ENCODE measurements at places on chromosomes 3 and 15.

DNA sequence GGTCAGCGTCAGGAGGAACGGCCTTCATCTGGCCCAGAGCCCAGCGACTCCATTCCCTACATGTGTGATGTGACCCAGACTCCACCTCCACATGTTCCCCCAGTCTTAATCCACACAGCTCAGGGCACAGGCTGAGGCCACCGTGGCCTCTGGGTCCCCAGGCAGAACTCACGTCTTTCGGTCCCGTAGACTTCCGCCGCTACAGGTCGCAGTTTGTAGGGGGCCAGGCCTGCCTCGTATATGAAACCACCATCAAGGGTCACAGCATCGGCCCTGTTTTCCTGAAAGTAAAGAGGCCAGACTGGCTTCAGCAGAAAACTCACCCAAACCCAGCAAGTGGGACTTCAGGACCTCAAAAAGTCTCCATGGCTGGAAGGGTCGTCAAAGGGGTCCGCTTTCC lies 8.6 kb downstream of the LTF start:
- no peak for DNase-seq

GRCh38 chr3:112514527-112515128 lies 15.4 kb upstream of the BTLA start:
- no peak for DNase-seq

GRCh38 chr3:166685246-166685645 lies 694.9 kb downstream of the ZBBX start:
- no peak for DNase-seq

DNA sequence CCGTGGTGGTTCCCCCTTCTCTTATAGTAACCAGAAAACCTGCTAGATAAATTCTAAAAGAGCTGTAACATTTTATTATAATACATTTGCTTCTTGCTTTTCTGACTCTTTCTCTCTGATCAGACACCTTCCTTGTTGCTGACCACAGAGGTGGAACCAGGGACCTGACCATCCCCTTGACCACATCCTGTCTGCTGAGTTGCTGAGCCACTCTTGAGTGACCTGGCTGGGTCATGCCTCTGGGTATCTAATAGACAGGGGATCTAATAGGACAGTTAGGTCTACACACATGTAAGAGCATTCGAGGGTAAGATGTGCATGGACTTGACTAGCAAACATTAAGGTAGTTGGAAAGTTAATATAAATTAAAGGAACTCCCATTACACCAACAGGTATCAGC lies 22.8 kb upstream of the TRIM59 start:
- no peak for DNase-seq

DNA sequence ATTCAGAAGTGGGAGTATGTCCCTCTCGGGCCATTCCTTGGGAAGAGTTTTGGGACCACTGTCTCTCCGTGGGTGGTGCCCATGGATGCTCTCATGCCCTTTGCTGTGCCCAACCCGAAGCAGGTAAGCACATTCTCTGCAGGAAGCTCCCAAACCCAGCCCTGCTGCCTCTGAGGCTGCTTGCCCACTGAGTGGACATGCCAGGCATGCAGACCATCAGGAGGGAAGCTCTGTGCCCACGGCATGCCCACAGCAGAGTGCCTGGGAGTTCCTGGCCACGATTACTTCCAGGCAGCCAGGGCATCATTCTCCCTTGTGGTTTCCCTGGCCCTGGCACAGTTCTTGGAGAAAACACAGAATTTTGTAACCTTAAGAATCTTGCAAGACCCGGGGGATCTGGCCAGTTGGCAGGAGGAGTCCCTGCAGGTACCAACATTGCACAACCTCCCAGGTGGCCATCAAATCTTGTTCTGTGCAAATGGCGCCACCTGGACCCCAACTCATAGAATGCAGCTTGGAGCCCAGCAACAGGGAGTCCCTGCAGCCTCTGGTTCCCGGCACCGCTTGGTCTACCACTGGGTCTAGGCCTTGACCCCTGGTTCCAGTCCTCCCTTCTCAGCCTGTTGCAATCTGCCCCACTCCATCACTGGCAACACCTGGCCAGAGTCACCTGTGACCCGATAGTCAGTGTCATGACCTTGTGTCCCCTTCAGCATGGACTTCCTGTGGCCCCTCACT lies 20.4 kb downstream of the FAH start:
- DNase-seq = peak; percentile 52

DNA sequence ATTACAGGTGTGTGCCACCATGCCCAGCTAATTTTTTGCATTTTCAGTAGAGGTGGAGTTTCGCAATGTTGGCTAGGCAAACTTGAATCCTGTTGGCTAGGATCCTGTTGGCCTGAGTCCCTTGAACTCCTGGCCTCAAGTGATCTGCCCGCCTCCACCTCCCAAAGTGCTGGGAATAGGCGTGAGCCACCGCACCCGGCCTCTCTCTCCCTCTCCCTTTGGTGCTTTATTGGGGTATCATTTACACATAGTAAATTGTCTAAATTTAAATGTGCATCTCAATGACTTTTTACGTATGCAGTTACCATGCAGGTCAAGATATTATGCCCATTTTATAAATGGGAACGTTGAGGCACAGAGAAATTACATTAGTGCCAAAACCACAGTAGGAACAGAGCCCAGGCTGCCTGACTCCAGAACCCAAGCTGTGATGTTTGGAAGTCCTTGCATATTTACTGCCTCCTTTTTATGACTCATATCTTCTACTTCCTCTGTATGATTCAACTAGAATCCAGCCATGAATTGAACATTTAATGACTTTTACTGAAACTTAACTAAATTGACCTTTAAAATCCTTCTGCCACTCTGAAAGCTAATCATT lies 34.0 kb upstream of the RPP14 start:
- no peak for DNase-seq

DNA sequence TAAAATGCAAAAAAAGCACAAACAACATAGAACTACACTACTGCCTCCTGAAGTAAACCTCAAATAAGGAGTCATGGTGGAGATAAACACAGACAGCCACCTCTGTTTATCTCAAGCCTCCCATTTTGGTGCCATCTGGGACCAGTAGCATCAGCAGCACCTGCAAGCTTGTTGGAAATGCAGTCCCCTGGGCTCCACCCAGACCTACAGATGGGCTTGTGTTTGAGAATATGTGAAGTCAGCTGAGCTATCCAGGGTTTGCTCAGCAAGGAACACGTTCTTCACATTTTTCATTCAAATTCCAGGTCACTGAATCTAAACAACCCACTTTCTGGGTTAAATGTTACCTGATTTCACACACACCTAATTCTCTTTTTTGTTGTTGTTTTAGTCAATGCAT lies 45.5 kb downstream of the RASGRF1 start:
- DNase-seq = no peak

- no peak for DNase-seq
These were observed 929.5 kb upstream of the ALCAM start for GRCh38 chr3:104437131-104437750.

GRCh38 chr3:169145540-169146178 lies 517.9 kb downstream of the MECOM start:
- DNase-seq = no peak

DNA sequence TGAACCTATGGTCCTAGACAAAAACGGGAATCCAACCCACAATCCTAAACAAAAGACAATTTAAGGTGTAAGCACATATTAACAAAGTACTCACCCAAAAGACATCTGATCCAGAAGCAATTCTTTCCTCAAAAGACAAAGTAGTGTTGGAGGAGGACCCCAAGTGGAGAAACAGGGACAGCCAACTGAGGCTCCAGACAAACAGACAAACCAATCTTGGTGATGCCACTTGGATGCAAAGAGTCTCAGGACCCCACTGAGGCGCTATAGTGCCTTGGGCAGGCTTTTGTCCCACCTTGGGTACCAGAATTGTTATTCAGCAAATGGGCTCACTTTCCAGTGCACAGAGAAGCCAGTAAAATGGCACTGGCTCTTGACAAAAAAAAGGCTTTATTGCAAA lies 613.8 kb downstream of the DIPK2A start:
- DNase-seq = no peak

DNA sequence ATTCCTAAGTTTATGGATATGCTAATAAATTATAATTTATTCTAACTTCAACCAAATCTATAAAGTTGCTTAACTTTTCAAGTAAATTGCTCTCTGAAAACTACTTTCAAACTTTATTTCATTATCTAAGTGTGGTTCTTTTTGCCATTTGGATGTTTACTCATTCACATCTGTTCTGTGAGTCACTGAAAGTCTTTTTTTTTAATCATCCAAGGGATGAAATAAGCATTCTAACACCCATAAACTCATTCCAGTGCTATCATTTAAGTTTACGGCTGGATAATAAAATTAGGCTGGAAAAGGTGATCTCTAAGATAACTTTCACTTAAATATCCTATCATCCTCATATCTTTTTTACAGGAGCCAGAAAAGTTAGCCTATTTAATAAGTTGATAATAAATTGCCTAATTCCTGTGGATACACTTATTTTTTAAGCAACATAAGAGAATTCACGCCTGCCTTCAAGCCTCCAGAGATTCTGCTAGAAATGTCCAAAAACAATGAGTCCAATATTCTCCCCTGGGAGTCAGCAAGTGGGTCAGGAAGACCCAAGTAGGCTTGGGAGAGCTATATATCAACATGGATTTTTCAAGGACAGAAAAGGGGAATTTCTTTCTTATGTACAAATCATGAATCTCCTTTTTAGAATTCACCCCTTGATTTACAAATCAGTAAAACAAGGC lies 25.8 kb downstream of the SCG3 start:
- no peak for DNase-seq

DNA sequence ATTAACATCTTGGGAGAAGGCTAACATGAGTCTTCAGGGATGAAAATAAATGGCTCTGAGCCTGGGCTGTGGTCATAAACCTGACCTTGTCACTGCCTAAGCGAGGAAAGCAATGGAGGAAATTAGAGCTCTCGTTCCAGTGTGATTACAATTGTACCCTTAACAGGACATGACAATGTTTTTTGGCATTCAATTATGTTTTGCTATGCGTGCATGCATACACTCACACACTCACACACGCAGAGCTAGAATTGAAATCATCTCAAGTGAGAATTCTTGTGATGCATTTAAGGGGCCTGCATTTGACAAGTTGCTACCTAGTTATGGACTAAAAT lies 24.1 kb downstream of the ZNF80 start:
- no peak for DNase-seq

- no peak for DNase-seq
These were observed 60.5 kb upstream of the MINAR1 start for GRCh38 chr15:79371591-79371990.

GRCh38 chr3:35194666-35195065 lies 444.7 kb upstream of the ARPP21 start:
- no peak for DNase-seq

DNA sequence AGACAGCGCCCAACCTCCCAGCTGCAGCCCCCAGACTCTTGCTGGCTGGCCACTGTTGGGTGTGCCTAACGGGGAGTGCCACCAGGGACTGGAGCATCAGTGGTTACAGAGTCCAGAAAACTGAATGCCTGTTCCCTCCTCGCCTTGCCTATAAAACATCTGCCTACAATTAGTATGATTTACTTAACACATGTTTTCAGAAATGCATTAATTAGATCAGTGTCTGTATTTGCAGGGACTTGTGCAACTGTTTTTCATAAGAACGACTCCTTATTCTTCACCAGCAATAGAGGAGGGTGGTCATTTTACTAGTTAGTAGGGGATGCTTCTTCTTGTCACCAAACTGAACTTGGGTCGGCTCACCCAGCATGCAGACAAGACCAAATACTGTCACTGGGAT lies 248.7 kb downstream of the GABRG3 start:
- DNase-seq = no peak

DNA sequence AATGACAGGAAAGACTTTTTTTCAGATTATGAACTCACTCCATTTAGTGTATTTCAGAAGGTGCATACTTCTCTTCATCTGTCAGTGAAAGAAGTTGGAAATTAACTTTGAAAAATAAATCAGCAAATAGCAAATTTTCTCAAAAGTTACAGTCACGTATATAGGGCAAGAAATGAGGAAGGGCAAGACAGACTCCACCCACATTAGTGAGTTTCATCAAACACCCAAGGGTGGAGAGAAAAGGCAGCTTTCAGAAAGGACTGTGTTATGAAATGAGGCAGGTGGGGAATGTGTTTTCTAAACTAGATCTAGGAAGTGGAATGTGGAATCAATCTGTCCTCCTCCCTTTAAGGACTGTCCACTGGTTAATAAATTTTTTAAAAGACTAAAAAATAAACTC lies 2.9 kb downstream of the SLC22A13 start:
- no peak for DNase-seq

GRCh38 chr3:191051037-191051436 lies 148.0 kb upstream of the OSTN start:
- DNase-seq = no peak

GRCh38 chr3:14810070-14810791 lies 8.5 kb upstream of the FGD5 start:
- no peak for DNase-seq

DNA sequence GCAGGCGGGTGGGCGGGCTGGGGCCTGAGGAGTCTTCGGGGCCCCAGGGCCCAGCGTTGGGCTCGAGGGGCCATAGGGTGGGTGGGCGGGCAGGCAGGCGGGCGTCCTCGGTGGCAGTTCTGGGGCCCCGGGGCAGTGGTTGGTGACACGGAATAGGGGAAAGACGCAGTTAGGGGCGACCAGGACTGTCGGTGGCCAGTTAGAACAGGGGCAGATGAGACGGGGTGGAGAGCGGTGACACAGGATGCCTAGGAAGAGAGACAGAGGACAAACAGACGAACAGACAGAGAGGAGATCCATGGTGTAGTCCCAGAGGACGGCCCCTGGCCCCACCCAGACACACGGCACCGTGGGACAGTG lies 36.5 kb downstream of the GRIP2 start:
- DNase-seq = no peak

DNA sequence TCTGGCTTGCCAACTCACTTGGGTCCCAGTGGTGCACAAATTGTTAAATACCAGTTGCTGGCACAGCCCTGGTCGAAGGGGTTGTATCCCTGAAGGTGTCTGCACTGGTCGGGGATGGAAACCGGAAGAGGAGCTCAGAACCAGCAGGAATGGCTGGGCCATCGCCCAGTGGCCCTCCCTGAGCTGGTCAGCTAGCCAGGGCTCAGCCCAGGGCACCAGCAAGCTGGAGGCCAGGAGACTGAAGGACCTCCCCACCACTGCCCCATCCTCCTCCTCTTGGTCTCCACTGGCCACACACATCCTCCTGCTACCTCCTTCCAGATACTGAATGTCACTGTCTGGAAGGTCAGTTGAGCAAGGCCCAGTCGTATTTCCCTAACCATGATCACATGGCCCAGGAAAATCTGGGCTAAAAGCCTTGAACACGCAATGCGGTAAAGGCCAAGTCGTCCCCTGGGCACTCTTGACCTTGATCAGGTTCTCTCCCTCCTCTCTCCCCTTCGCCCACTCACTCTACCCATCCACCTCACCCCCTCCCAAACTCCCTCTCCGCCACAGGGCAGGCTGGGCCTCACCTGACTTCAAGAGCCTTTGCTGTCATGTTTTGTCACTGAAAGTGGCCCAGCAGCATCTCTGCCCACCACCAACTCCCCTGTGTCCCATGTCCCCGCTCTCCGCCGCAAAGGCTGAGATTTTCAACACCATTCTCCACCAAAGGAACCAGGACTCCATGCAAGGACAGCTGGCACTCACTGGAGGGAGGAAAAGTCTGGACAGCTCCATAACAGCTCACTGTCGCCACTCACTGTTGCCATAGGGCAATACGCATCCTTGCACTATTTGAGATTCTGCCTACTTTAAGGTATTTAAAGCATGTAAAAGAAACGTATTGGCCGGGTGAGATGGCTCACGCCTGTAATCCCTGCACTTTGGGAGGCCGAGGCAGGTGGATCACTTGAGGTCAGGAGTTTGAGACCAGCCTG lies 12.1 kb downstream of the ZDHHC19 start:
- DNase-seq = no peak
